ENCODE measurements at places on chromosomes 11 and 22.

GRCh38 chr11:130168105-130168504, 8.5 kb downstream of the ST14 start:
- DNase-seq = no peak

DNA sequence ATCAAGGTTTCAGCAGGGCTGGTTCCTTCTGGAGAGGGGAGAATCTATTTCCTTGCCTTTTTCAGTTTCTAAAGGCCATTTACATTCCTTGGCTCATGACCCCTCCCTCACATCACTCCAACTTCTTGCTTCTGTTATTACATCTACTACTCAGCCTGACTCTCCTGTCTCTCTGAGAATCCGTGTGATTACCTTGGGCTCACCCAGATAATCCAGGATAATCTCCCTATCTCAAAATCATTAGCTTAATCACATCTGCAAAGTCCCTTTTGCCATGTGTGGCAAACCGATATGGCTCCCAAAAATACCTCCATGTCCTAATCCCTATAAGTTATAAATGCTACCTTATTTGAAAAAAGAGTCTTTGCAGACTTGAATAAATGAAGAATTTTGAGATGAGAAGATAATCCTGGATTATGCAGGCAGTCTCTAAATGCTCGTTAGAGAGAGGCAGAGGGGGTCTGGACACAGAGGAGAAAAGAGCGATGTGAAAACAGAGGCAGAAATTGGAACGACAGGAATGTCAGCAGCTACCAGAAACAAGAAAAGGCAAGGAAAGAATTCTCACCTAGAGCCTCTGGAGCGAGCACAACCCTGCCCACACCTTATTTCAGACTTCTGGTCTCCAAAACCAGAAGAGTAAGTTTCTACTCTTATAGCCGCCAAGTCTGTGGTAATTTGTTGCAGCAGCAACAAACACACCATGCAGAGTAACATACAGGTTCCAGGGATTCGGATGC, 23.6 kb upstream of the ARHGAP32 start:
- DNase-seq = no peak

DNA sequence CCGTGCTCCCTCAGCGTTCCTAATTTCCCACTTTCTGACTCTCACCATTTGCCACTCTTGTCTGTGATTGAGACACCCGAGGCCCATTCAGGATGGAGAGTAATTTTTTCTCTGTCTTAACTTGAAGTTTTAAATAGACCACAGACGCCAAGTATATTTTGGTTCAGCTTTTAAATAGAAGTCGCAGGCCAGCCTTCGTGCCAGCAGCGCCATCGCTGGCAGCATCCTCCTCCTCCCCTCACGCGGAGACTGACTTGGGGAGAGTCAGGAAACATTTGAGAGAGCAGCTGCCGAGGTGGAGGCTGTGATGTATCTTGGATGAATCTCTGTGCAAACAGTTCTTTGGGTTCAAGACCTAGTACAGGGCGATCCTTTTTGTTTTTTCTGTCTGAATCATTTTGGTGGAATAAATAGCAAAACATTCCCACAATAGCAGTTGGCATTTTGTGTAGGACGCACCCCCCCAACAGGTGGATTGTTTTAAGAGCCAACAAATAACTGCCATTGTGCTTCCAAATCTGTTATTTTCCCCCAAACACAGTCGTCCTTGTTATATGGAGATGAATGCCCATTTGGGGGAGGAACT, 889 bp upstream of the DMC1 start:
- peak; percentile 32 for DNase-seq

DNA sequence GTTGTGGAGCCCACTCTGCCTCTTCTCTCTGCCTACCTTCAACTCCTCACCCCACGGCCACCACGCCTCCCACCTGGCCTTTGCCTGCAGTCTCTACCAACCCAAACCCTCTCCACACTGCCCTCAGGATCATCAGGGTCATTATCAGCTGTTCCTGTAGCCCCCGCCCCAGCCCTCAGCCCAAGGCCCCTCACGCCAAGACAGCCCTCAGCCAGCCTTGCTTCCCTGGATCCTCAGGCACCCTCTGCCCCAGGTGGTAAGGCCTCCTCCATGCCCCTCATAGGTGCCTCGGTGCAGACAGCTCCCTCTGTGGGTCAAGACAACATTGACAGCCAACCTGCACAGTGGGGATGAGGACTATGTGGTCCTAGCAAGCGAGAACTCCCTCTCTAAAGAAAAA, 1.7 kb downstream of the SBF1 start:
- no peak for DNase-seq

DNA sequence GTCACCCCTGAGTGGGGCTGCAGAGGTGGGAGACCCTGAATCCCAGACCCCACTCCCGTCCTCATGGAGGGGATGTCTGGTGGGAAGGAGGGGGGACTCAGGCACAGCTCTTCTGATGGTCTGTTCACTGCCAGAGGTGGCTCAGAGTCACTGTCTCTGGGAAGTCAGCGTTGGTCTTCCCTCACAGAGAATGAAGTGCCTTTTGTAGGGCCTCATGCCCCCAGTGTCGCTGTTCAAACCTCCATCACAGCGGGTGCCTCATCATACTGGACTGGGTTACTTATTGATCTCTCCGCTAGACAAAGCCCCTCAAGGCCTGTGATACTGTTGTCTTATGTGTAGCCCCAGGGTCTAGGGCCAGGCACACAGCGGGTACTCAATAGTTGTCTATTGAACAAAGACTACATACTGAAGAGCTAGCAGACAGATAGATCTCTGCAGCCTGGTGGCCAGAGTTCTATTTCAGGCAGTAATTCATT, 41.3 kb downstream of the CD6 start:
- no peak for DNase-seq

DNA sequence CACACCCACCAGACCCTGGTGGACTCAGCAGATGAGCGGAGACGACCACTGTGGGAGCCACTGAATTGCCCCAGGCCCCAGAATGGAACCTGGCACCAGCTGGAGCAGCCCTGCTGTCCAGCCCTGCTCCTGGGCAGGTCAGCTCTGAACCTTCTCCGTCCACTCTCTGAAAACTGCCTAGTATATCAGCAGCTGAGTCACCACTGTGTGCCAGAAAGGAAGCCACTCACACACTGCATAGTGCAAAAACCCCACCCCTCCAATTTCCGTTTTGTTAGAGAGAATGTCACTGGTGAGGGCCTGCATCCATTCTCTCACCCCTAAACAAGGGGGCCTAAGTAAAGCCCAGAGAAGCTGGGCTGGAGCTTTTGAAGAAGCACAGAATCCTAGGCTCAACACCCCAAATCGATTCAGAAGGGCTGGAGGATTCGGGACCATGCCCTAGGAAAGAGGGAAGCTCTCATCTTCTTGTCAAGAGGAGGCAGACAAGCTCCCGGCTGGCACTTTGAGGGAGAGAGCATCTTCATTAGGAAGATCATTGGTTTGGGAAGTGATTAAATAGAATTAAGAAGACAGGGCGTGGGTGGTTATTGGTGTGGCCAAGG, 44.5 kb downstream of the GALNT18 start:
- DNase-seq = no peak
